ENCODE measurements at places on chromosomes 1 and 21.

- DNase-seq: no peak
These were observed 822.8 kb downstream of the BRINP3 start for GRCh38 chr1:189654906-189655305.

DNA sequence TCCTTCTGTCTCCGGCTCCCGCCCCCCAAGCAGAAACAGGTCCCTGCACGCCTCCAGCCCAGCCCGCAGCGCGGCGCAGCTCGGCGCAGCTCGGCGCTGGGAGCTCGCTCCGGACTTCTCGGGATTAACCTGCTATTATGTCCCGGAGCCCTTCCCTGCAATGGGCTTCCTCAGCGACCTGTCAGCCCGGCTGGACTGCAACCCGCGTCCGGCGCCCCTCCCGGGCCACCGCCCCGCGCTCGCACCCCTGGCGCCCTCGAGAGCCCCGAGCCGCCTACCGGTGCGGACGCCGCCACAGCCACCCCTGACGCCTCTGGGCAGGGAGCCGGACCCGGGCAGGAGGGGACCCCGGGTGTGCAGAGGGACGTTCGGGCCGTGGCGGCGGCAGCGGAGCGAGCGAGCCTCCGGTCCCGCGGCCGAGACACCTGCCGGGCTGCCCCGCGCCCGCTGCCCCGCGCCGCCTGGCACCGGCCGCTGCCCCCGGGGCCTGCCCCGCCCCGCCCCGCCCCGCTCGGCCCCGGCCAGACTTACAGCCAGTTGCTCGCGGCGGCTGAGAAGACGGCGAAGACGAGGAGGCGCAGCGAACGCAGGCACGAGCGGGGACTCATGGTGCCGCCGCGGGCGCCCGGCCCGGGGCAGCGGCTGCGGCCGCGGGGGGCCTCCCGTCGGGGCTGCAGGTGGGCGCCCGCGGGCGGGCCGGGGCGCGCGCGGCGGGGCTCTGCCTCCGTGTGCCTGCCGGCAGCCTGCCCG, 407 bp downstream of the WNT4 start:
- DNase-seq: no peak

DNA sequence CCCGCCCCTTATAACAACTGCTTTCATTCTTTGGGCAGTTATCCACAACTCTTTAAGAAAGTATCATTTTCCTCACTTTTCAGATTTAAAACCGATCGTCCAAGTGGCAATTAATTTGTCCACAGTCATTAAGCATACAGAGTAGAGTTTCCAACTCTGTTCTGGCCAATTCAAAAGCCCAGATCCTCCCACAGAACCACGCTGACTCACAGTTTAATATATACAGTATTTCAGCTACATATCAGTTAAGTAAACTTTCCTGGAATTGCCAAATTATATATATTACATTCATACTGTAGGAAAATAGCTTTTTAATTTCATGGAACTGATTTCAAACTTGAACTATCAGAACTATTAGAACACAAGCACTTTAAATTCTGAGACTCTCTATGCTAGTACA, 163.8 kb upstream of the ESRRG start:
- DNase-seq: no peak

- DNase-seq: no peak
These were observed 94.7 kb upstream of the ACTRT2 start for GRCh38 chr1:2926447-2927055.

DNA sequence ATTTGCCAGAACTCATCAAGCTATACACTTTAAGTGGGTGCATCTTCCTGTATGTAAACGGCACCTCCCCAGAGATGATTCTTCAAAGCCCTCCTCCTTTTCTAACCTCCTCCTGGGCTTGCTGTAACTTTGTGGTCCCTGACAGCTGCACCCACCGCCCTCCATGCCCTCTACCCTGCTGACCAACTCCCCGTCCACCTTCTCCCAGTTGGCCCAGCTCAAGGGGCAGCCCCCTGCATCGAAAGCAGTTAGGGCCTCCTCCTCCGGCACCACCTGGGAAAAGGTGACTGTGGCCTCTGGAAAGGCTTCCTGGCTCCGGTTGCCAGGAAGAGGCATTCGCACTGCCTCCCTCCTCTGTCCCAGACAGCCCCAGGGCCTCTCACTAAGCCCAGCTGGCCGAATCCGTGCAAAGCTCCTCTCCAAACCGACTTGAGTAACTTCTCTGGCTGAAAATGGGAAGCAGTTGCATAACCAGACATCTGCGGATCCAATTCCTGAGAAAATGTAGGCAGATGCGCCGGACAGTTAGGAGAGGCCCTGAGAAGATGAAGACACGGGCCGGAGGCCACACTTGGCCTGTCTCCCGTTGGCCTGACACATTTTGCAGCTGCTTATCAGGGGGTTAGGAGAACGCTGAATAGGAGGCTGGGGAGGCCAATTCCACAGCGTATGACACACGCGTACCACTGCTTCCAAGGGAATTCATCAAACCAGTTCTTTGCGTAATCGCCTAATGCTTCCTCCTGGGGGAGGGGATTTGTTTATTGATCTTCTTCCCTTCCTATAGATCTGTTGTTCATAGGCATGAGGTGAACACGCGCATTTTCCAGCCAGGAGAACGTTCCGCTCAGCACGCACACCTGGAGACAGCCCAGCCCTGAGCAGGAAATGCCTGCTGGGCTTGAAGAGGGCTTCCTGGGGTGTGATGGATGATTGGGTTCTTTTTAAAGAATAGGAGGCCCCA, 48.7 kb upstream of the COL6A2 start:
- no peak for DNase-seq

- DNase-seq: peak; percentile 12
These were observed 627 bp downstream of the ADARB1 start for GRCh38 chr21:45074818-45075595.

- DNase-seq: no peak
These were observed 1.1 kb downstream of the ECE1 start for GRCh38 chr1:21289127-21289526.

GRCh38 chr1:115669002-115669673, 27.4 kb downstream of the VANGL1 start:
- DNase-seq: no peak

- DNase-seq: no peak
These were observed 436.4 kb downstream of the PTBP2 start for GRCh38 chr1:97157991-97158390.
